Bronchial epithelial cell (primary cell): ENCODE measurements at places on chromosomes 2 and 18. TPM values are rescaled to one million over a fixed set of nuclear protein-coding genes. Genes with fewer than 3 reads are reported as not detected.
A peak's percentile ranks its signal among the peaks of the same experiment; 100 is the strongest.

The HES6 gene
- total RNA-seq = 36.1 and 44.3 TPM in 2 replicates

- no peak for DNase-seq
These were observed 974.0 kb upstream of the CNTNAP5 start for GRCh38 chr2:123051136-123051535.

GRCh38 chr2:47019961-47020681 lies 104.5 kb upstream of the MCFD2 start:
- no peak for DNase-seq

GRCh38 chr2:221420245-221420644 lies 151.9 kb downstream of the EPHA4 start:
- no peak for DNase-seq

DNA sequence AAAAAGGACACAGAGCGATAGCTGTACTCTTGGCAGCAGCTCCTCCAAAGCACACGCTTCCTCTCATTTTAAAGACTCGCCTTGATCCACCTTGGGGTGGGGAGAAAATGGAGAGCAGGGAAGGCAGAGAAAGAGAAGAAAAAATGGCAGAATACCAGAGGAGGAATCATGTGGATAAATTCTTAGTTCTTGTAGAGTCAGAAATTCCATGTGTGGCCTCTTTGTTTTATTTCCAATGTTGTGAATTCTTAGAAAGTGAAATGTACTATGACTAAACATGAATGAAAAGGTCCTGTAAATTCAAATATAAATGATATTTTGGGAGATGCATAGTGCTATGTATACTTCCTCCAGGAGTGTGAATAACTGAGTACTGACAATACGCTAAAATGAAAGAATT lies 89.7 kb upstream of the SESTD1 start:
- no peak for DNase-seq

The NPPC gene
- total RNA-seq = not detected in 2 replicates

- peak; percentile 70 for DNase-seq
These were observed 32.6 kb upstream of the SPAG16 start for GRCh38 chr2:213251618-213252017.

- no peak for DNase-seq
These were observed 335.0 kb upstream of the ID2 start for GRCh38 chr2:8346706-8347430.

- DNase-seq = no peak
These were observed 43.8 kb downstream of the STAT1 start for GRCh38 chr2:190970160-190970559.

The EIF4E2 gene
- 45.3 and 89.0 TPM in 2 replicates for total RNA-seq

- no peak for DNase-seq
These were observed 114.4 kb upstream of the HAAO start for GRCh38 chr2:42906557-42907411.

- no peak for DNase-seq
These were observed 47.5 kb downstream of the KDM3A start for GRCh38 chr2:86488561-86489250.
